HEK293T (cell line): ENCODE measurements at places on chromosomes 2 and 18.

- no peak for DNase-seq
Observed at GRCh38 chr2:181760521-181760920, 80.2 kb upstream of the NEUROD1 start.

- DNase-seq: no peak
Observed at GRCh38 chr2:171524018-171524401, 1.7 kb downstream of the CYBRD1 start.

DNA sequence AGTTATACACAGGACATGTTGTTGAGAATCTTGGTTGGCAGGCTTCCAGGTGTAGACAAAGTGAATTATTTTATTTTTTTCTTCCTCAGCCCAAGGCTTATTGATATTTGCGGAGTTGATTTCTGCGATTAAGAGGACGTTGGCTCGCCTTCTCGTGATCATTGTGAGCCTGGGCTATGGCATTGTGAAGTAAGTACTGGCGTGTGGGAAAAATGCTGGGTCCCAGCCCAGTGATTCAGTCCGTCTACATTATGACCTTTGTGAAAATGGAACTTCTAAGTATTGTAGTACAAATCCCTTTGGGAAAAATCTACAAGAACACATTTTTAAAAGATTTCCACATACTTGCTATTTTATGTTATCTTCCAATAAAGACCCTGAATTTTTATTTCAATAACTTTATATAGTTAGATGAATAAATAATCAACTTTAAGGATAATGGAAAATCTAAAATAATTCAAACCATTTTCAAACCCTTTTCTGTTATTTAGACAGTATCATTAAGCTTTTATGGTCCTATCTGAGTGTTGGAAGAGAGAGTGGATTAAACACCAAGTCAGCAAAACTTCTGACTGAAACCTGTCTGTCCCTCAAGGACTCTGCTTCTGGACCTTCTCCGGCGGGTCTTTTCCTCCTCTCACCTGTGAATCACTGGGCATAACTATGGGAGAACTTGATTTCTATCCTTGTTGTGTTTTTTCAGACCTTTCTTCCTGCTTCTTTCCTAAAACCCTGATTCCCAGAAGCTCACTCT, 31.0 kb downstream of the TMEM87B start:
- no peak for DNase-seq

GRCh38 chr2:216956820-216957493, 97.1 kb upstream of the TNP1 start:
- DNase-seq: no peak

DNA sequence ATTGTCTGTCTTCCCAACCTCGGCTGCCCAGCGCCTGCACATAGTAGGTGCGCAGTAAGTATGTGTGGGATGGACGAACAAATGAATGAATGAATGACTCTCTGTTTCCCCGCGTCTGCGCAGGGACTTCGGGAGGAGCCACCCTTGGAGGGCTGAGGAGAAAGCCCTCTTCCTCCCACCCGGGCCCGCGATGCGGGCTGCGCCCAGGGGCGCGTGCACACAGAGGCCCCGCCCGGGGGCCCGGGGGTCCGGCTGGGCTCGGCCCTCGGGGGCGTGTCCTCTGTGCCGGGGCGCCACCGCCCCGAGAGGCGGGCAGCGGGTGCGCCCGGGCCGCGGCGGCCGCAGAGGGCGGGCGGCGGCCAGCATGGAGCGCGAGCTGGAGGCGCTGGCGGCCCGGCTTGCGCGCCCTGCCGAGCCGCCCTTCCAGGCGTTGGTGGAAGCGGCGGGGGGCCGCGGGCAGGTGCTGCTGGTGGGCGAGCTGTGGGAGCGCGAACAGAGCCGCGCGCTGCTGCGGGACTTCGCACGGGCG, at the start of gene C2orf72:
TSS of gene C2orf72 (plus strand) at position 322 of the 529 bp plus-strand sequence. CDS start at position 365, 43 bp downstream.
- DNase-seq: peak; percentile 52

GRCh38 chr2:233572468-233572867, 5.9 kb upstream of the USP40 start:
- DNase-seq: no peak

- no peak for DNase-seq
Observed at GRCh38 chr2:84029903-84030575, 429.0 kb downstream of the SUCLG1 start.

DNA sequence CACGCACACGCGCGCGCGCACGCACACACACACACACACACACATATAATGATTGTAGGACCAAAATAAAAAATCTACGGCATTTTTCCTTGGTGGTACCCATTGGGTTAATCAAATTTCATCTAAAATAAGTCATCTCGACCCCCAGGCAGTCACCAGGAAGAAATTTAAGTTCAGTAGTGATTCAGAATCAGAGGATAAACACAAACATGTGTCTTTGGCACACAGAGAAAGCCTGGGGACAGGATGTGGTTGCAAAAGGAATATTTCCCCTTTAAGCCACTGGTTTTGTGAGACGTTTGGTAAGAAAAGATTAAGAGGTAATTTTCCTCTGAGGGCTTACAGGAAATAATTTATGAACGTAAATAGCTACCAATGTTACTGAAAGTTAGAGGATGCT, 171.6 kb upstream of the PIEZO2 start:
- DNase-seq: no peak
